ENCODE measurements at places on chromosomes 6 and 20.

GRCh38 chr20:23360531-23360930, 1.5 kb upstream of the GZF1 start:
- no peak for DNase-seq

DNA sequence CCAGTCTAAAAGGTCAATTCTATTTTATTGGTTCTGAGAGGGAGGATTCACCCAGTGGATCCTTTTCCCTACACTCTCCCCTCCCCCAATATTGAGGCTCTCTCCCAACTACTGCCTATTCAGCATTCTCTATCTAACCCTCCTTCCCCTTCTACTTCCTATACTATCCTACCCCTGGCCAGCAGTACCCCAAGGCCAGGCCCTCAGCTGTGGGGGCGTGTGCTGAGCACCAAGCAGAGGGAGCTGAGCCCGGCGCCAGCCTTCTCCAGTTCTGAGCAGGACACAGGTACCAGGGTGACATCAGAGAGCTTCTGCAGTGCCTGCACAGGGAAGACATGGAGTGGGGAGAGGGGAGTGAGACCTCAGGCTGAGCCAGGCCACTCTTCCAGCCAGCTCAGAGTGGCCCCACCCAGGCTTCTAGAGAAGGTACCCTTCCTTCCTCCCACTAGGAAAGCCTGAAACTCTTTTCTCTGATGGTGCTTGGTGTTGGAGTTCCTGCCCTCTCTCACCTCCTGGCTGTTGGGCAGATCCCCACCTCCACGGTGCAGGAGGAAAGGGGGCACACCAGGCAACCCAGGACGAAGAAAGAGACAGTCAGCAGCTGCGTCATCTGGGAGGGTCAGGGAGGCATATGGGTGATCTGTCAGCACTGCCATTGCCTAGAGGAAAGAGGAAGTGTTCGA, 1.9 kb downstream of the DDAH2 start:
- DNase-seq, result peak; percentile 54

DNA sequence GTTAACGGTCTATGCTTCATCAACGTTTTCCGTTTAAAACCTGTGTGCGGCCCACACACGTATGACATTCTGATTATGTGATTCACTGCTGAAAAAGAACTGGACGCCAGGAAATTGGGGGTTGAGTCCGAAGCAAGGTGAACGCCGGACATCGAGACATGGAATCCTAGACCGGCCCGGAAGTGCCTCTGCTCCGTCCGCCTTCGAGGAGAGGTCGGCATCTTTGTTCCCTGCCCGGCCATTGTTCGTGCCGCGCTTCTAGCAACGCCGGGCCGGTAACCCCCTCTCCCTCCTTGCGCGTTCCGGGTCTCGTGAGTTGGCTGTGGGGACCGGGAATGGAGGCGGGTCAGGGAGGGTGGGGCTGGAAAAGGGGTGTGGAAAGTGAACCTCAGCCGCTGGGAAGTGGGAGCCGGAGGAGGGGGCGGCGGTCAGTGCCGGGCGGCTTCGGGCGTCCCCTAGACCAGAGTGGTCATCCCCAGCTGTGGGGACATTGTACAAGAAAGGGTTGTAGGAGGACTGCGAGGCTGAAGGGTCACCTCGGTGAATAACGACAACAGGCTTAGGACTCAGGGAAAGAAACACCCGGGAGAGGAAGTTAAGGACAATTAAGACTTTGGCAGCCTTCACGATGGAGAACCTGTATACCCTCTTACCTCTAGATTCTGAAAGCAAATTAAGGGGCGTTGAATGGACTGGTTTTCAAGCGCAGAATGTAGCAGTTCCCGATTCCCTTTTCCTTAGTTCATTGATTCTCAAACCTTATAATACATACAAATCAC, at the start of gene ZSCAN9:
TSS of gene ZSCAN9 (plus strand) at position 220 of the 779 bp plus-strand sequence. CDS start 1,810 bp downstream, outside the sequence.
- peak; percentile 58 for DNase-seq

- DNase-seq, result no peak
Observed at GRCh38 chr20:24842918-24843715, 106.0 kb upstream of the CST7 start.

- peak; percentile 60 for DNase-seq
Observed at GRCh38 chr6:3990692-3991491, 88.0 kb downstream of the FAM217A start.

- DNase-seq, result no peak
Observed at GRCh38 chr6:69775941-69776340, 20.9 kb downstream of the LMBRD1 start.

GRCh38 chr20:62021793-62022385, 43.8 kb downstream of the TAF4 start:
- no peak for DNase-seq

- DNase-seq, result no peak
Observed at GRCh38 chr6:167963589-167964057, 33.8 kb upstream of the KIF25 start.

DNA sequence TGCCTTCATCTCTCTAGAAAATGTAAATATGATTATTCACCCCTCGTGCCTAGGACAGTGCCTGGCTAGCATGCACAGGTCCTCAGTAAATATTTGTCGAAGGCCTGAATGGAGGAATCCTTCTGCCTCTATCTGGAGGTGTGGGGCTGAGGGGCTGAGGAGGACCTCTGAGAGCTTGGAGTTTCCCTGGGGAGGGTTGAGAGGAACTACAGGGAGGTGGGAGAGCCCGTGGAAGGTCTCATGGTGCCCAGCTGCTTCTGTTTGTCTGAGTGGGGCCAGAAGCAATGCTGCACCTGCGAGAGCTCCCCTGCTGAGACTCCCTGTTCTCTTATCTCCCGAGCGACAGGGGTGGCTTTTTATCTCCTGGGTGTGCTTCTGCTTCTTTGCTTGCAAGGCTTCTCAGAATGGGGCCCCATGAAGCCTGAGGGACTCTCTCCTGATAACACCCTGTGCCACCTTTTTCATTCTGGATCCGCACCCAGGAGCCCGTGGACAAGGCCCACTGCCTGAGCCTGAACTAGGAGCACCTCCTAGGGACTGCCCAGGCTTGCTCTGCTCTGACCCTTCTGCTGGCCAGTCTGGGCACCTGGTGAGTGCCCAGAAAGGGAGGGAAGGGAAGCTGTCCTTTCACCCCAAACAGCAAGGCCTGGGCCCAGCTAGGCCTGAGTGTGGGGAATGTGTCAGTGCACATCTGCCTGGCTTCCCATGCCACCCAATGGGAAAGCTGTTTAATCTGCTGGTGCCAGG, 2.4 kb downstream of the SLC29A1 start:
- DNase-seq, result no peak

DNA sequence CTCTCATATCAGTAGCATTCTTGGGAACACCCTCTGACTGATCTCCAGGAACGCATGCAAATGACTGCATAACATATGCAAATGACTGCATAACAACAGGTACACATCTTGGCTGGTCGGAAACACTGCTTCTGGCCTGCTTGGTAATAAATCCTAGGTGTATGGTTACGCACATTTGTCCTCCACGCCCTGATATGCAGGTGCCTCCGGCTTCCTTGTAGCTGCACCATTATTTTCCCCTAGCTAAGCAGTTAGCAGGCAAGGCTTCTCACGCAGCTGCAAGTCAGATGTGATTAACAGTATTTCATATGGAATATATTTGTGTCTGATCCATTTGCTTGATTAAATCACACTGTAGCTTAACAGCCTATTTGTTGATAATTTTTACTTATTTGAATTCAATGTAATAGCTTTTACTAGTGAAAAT, 5.9 kb downstream of the RPS6KA2 start:
- DNase-seq, result no peak

DNA sequence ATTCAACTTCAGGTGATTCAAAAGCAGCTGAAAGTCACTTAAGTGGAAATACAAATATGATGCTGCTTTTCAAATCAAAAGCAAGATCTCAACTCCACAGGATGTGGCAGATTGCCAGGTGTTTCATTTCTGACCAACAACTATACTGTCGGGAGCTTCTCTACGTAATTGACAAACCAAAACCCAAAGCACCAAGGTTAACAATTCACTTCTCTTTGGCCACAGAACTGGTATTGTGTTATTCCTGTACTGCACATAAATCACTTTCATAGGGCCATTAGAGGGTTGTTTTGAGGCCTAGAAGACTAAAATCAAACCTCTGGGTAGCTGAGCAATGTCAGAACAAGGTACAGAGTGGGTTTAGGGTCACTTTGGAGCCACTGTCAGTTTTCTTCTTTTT, 169.7 kb downstream of the HAO1 start:
- no peak for DNase-seq

GRCh38 chr20:46898423-46898822, 3.8 kb downstream of the EYA2 start:
- no peak for DNase-seq

DNA sequence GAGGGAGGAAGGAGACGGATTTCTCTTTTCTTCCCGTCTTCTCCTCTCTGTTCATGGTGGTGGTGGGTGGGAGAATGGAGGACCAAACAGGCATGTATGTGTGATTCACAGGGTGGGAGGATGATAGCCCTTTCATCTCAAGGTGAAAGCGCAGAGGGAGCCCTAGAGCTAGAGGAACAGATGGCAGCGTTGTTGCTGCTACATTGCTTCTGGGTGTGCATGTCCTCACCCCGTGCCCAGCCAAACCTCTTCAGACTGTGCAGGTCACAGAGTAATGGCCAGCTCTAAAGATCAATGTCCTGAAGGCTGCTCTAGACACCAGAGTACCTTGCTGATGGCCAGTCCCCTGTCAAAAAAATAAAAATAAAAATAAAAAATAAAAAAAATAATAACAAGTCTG, 301.8 kb downstream of the TBC1D7 start:
- DNase-seq, result no peak

GRCh38 chr6:51839726-51840374, 247.6 kb downstream of the PKHD1 start:
- no peak for DNase-seq

- no peak for DNase-seq
Observed at GRCh38 chr20:10625641-10626040, 48.2 kb downstream of the JAG1 start.

DNA sequence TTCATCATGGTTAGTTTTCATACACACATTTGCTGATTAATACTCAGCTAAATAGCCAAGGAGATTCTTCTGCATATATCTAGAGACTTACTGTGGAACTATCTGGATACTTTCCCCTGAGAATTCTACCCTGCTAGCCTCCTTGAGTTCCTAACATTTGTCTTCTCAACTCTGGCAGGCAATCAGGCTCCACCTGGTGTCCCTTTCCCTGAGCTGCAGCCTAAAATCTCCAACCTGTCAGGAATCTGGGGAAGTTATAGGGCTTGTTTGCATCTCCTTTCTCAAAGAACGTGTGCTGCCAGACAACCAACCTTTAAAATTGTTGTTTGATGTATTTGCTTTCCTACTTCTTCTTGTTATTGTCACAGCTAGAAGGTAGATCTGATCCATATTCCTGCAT, 73.4 kb downstream of the FUT9 start:
- no peak for DNase-seq

- DNase-seq, result no peak
Observed at GRCh38 chr20:47885909-47886453, 100.7 kb upstream of the SULF2 start.

DNA sequence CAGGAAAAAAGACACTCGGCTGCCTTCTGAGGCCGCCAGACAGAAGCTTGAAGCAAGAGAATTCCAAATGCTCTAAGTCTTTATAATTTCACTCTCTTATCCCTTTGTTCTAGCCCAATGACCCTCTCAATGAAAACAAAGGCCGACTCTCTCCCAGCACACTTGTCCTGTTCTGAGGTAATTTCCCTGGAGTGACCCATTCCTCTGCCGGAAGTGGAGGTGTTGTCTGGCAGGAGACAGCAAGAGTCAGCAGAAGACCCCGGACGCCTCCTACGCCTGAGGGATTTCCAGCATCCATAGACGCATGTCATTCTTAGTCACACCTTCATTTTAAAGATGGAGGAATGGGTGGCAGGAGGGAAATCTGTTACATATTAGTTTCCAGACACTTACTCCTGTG, 110.3 kb downstream of the SOD2 start:
- DNase-seq, result no peak
